ENCODE measurements at places on chromosomes 7 and 10. TPM values are rescaled to one million over a fixed set of nuclear protein-coding genes. Genes with fewer than 3 reads are reported as not detected.

The GPRIN2 gene
- 0.52 TPM for total RNA-seq

The NT5C3A gene
- total RNA-seq, result 31.3 TPM

The CALML3 gene
- total RNA-seq, result not detected

The GCK gene
- total RNA-seq, result 2.1 TPM

The DNAH11 gene
- total RNA-seq, result under 0.01 TPM

The ANKRD16 gene
- 8.4 TPM for total RNA-seq

The TPST1 gene
- total RNA-seq, result 39.7 TPM

The MUC12 gene
- not detected for total RNA-seq

The ADAM22 gene
- 9.9 TPM for total RNA-seq

The SUN3 gene
- total RNA-seq, result not detected

The SPACDR gene
- total RNA-seq, result not detected

The PLPP4 gene
- total RNA-seq, result 0.52 TPM

The AS3MT gene
- total RNA-seq, result 6.8 TPM

The TMEM236 gene
- under 0.01 TPM for total RNA-seq

The OR9A2 gene
- total RNA-seq, result not detected

The NME8 gene
- not detected for total RNA-seq

The ZDHHC6 gene
- 22.4 TPM for total RNA-seq
